ENCODE measurements at places on chromosomes 11 and 22.
A peak's percentile ranks its signal among the peaks of the same experiment; 100 is the strongest.

DNA sequence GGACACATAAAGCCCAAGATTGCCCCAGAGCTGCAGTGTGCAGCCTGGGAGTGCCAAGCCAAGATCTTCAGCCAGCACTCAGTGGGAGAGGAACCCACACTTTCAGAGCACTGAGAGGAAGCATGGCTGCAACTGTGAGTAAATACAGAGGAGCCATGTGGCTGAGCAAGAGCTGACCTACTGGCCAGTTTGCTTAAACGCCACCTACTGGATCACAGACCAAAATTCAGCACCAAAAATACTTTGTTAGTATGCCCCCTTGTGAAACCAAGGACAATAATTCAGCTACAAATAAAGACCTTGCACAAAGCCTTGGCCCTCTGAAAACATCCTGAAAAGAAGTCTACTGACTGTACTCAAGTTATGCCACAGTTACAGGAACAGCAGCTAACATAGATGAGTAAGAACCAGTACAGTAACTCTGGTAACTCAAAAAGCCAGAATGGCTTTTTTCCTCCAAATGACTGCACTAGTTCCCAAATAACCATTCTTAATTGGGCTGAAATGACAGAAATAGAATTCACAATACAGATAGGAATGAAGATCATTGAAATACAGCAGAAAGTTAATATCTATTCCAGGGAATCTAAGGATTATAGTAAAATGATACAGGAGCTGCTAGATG is 10.1 kb upstream of the OR4A15 start:
- DNase-seq = no peak

DNA sequence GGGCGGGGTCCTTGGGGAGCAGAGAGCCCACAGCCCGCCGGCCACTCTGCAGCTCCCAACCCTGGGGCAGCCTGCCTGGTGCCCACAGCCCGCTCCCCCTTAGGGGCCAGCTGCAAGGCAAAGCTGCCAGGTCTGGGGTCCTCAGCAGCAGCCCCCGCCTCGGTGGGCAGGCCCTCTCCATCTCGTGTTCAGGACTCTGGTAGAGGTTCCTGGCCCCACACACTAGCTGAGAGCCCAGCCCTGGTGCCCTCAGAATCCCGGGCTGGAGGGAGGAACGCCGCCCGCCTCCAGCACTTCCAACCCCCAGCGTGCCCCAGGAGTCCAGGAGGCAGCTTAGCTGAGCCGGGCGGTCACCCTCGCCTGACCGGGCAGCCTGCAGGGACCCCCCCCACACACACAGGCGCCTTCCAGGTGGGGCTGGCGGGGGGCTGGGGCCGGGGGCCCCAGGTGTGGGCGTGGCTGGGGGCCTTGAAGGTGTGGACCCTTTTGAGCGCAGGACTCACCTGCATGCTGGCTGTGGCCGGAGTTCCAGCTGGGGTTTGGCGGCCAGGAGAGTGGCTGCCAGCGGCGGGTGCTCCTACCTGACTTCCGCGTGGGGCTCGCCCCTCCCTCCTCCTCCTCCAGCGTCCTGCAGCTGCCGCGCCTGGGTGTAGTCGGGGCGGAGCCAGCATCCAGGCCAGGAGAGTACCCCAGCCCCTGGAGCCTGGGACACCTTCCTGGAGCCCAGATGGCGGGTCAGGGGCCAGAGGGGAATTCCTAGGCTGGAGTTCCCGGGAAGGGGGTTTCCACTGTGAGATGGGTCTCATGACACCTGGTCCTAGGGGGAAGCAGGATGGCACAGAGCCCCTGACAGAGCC is at the start of gene ANO9:
Gene ANO9 (minus strand): TSS at position 594 of the 857 bp plus-strand sequence. CDS start 85 bp downstream, at position 509.
- no peak for DNase-seq

DNA sequence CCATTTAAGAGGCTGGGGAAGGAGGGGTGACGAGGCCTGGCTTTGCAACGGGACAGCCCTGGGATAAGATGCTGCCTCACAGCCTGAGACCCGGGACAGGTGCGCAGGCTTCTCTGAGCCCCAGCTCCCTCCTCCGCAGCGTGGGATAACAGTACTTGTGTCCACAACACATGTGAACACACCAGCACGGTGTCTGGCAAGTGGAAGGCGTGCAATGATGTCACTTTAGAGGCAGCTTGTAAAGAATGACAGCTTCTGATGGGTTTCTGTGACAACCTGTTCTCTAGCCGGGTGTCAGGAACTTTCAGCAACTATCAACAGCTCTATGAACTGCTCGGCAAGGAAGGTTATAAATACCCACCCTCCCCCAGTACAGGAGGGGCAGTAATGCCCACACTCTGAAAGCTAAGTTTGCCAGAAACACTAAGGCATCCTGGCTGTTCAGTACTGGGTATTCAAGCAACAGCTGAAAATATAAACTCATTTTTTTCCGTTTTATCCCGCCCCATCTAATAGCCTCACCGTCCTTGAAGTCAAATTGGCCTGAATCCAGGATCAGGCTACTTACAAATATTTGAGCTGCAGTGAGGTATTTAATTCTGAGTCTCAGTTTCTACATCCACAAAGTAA is 59.7 kb downstream of the MYH9 start:
- no peak for DNase-seq

- no peak for DNase-seq
These were observed 372.7 kb upstream of the ANO5 start for GRCh38 chr11:21820176-21820575.

DNA sequence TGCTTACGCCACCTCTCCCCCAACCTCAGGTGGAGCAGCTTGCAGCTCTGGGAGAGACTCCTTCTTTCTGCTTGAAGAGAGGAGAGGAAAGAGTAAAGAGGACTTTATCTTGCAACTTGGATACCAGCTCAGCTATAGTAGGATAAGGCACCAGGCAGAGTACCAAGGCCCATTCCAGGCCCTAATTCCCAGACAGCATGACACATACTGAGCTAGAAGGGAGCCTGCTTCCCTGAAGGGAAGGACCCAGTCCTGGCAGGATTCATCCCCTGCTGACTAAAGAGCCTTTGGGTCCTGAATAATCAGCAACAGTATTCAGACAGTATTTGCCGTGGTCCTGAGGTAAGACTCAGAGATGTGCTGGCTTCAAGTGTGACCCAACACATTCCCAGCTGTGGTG is 41.4 kb downstream of the PPME1 start:
- DNase-seq = no peak

DNA sequence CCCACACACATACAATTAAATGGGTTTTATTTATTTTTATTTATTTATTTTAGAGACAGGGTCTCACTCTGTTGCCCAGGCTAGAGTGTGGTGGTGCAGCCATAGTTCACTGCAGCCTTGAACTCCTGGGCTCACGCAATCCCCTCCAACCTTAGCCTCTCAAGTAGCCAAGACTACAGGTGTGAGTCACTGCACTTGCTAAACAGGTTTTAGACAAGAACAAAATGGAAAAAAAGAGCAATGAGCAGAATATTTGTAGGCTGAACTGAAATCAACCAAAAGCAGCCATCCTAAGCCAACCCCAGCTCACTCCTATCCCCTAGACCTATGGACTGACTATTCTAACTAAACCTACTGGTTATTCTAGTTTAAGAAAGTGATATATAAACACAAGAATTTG is 37.8 kb downstream of the MRE11 start:
- no peak for DNase-seq

- no peak for DNase-seq
These were observed 189.0 kb upstream of the ANO3 start for GRCh38 chr11:26142891-26143290.

GRCh38 chr11:2912498-2912897 is 16.7 kb downstream of the PHLDA2 start:
- no peak for DNase-seq

DNA sequence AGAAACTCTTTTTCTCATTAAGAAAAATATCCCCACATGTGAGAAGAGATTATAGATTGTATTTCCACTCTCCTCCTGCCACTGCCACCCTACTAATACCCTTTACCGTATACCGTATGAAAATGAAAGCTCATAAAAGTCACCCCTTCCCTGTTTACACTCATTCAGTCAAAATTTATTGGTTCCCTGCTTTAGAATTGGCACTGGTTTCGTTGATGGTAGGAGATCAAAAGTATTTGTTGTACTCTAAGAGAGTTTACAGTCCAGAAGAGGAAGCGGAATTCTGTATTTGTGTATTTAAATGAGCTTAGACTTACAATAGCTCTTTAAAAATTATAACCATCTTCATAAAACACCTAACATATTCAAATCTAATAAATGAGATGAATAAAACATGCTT is 68.2 kb downstream of the BBOX1 start:
- DNase-seq = no peak

DNA sequence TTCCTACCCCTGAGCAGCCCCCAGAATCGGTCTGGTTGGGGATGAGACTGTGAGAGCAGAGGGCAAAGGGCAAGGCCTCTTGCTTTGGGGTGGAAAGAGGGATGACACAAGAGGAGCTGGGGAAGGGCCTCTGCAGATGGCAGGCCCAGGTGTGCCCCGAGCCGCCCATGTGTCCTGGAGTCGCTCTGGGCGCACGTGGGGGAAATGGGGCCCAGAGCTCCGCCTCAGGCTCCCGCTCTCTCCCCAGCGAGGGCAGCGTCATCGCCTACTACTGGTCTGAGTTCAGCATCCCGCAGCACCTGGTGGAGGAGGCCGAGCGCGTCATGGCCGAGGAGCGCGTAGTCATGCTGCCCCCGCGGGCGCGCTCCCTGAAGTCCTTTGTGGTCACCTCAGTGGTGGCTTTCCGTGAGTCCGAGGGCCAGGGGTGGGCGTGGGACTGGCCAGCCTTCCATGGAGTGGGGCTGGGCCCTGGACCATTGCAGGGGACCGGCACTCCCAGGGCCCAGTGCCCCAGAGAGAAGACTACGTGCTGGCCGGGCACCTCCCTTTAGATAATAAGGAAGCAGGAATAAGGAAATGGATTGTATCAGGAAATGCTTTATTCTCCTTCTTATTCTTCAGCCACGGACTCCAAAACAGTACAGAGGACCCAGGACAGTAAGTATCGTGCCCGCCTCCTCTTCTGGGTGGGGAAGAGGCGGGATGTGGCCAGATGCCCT is 30.1 kb downstream of the ST14 start:
- no peak for DNase-seq

GRCh38 chr11:30002157-30002785 is 14.6 kb downstream of the KCNA4 start:
- DNase-seq = no peak

- DNase-seq = no peak
These were observed 9.8 kb downstream of the FAM111A start for GRCh38 chr11:59152312-59152951.

DNA sequence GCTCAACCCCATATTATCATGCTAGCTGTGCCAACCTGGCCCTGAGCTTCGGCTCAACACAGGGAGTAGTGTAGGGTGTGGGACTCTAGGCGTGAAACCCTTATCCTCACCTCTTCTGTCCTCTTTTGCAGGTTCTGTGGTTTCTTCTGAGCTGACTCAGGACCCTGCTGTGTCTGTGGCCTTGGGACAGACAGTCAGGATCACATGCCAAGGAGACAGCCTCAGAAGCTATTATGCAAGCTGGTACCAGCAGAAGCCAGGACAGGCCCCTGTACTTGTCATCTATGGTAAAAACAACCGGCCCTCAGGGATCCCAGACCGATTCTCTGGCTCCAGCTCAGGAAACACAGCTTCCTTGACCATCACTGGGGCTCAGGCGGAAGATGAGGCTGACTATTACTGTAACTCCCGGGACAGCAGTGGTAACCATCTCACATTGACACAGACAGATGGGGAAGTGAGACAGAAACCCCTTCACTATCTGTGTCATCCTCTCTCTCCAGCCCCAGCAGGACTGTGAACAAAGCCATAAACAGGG is 76.4 kb downstream of the GGTLC2 start:
- no peak for DNase-seq

- DNase-seq = no peak
These were observed 66.2 kb upstream of the CSNK1E start for GRCh38 chr22:38383417-38383816.

GRCh38 chr11:31782257-31782656 is 28.9 kb downstream of the PAX6 start:
- no peak for DNase-seq

GRCh38 chr11:69876013-69876412 is 56.8 kb upstream of the FGF3 start:
- DNase-seq = no peak

DNA sequence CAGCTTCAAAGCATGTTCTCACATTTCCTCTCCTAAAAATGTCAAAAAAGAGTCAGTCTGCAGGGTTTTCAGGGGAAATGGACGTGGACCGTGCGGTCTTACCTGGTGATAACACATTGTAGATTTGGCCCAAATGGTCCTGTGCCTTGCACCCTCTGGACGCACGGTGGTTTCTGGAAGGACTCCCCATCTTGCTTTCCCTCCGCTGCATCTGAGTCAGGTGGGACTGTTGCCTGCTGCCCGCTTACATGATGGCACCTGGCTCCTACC is 1290.1 kb downstream of the TBC1D22A start:
- no peak for DNase-seq

DNA sequence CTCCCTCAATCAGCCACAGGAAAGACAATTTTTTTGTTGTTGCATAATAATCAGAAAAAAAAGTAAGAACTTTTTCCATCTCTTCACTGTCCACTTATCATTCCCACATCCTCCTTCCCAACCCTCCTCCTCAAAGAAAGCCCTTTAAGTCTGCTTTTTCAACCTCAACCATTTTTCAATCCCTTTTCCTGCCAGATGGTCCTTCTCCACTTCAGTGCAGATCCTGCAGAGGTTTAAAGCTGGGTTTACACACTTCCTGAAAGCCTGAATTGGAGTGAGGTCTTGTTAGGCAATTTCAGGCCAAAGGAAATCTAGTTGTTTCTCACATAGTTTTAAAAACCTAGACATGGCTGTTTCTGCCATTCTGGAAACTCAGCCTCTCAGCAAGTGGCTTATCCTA is 78.3 kb downstream of the RPL27A start:
- DNase-seq = no peak

- DNase-seq = peak; percentile 14
These were observed 56.9 kb downstream of the PACS1 start for GRCh38 chr11:66126808-66127555.

DNA sequence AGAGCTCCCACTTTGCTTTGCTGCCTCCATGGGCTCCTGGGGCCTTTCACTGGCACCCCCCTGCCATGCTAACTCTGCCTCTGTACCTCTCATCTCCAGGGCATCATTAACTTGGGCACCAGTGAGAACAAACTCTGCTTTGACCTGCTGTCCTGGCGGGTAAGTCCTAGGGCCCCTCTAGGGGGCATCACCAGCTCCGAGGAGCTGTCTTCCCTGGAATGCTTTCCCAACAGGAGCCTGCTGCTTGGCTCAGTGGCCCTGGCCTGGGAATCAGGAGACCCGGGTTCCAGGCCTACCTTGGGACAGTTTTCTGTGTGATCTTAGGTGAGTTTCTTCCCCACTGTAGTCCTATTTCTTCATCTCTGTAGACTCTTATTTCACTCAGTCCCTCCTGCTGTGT is 5.1 kb downstream of the ACCS start:
- no peak for DNase-seq

DNA sequence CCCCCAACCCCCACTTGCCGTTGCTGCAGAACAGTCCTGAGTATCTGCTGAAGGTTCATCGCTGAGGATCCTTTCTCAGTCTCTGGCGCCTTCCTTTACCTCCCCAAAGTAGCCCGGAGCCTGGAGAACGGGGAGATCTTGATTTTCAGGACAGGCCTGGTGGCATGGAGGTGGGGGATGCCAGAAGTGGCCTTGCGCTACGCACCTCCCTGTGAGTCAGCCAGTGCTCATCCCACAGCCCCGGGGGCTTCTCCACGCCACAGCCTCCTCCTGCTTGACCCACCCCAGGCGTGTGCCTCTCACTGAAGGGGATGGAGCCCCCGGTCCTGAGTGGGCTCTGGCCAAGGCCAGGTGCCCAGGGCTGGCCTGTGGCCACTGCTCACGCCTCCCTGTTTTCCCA is 339.6 kb downstream of the TBC1D22A start:
- no peak for DNase-seq

- DNase-seq = no peak
These were observed 52.3 kb upstream of the OR5P2 start for GRCh38 chr11:7849018-7849417.
